PC-9 (cell line): ENCODE measurements at places on chromosomes 5 and 9. TPM values are rescaled to one million over a fixed set of nuclear protein-coding genes. Genes with fewer than 3 reads are reported as not detected.

DNA sequence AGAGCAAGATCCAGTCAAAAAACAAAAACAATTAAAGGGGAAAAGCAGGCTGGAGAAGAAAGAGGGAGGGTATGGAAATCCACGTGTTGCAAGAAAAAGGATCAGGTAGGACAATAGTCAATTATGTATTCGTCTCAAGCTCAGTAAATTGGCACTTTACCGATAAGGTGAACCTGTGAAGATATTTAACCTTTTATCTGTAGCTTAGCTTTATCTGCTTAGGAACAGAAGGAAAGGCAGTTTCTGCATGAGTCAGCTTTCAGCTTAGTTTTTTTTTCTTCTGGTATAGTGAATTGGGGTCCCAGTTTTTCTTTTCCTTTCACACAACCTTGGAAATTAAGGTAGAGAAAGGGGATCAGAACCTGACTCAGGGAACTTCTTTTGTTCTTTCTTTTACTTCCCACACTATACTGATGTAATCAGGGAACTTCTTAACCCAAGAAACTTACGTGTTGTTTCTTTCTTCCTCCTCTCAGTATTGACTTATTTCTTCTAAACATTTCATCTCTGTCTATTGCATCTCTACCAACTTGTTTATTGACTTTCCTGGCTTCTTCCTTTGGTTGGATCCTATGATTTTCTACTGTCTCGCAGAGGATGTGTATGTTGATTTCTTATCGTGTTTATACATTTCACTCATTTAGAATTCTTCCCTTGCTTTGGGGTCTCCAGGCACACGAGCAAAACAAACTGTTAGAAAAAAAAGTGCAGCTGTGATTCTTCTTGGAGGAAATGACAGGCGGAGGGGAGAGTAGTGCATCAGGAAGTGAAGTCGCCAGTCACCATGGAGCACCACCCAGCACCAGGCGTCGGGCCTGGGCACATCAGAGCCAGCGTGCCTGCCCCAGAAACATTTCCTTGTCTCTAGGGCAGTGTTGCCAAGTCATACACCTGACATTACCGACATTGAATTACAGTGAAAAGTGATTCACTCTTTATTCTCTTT is 123.0 kb upstream of the LHFPL2 start:
- DNase-seq, result no peak

DNA sequence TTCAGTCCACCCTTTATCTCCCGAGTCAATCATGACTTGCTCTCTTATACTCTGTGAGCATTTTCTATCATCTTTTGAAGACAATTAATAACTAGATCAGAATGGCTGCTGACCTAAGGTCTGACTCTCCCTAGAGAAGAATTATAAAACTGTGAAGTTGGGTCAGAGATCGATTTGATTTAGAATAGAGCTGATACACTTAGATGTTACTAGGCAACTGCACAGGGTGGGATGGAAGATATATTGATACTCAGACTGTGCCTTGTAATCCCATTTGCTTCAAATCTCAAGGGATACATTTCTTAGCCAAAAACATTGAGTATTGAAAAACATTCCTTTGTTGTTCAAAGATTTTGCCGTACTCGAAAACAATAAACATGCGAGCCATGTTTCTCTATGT is 106.0 kb upstream of the NMUR2 start:
- DNase-seq, result no peak

DNA sequence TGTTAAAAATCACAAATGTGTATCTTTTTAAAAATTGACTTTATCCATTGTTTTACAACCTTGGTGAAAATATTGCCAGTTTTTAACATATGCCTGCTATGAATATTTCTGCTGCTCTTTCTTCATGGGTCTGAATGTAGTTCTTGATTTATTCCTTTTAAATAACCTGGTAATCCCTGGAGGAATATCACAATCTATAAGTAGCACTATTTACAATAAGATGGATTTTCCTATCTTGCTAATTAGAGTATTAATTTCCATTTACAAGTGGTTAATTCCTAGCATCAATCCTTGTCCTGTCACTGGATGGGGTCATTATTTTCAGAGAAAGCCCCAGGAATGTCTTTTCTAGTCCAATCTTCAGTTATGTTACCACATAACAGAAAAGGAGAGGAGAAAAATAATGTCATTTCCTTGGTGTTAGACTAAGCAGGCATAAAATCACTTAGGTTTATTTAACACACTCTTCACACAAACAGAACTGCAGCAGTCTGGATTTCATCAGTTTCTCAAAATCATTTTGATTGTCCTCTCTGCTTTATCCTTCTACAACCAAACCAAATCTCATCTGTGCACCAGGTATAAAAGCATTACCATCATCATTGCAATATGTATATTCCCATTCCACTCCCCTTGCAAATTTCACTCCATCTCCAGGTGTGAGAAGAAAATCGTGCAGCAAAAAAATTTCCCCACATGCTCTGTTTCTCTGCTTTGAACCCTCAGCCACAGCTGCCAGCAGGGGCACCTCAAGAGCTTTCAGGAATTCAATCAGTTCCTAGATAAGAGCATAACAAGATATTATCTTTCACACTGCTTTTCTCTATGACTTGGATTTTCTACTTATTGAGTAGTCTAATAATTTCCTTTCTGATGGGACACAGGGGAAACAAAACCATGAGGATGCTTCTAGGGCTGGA is 204.1 kb downstream of the SEC61B start:
- no peak for DNase-seq

Gene RGS7BP
- not detected in 2 replicates for total RNA-seq

Gene CRB2
- total RNA-seq, result not detected in 2 replicates

DNA sequence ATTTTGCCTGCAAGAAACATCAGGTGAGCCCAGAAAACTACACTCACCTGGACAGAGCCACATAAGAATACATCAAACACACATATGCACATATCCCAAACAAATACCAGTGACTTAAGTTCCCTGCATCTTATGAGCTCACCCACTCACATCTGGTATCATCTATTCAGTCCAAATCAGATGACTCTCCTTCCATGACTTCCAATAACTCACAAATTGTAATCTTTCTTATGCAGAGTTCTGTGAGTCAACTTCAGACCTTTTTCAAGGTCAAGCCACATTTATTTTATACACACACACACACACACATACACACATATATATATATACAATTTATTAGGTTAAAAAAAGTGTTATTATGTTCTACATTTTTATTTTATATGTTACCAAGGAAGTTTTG is 1711.9 kb upstream of the CDH9 start:
- DNase-seq, result no peak
